ENCODE measurements at places on chromosomes 11 and 22. TPM values are rescaled to one million over a fixed set of nuclear protein-coding genes. Genes with fewer than 3 reads are reported as not detected.

Gene MYRF
- 0.47 TPM for total RNA-seq

Gene SSTR3
- 0.37 TPM for total RNA-seq

Gene LINC01488
- not detected for total RNA-seq

DNA sequence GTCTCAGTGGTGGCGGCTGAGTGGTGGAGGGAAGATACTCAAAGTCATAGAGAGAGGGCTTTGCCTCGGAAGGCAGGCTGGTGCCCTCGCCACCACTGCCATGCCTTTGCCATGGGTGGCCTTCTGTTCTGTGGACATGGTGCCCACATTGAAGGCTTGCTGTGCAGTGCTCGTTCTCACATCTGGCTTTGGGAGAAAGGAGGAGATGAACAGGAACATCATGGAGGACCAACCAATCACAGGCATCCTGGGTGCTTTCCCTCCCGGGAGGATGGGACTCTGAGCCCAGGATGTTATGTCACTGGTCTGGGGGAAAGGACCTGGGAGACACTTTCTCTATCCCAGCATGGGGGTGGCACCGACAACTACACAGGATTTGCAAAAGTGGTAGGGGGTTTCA lies 82.3 kb upstream of the NARS2 start:
- DNase-seq, result no peak

Gene LRRC32
- 3.2 TPM for total RNA-seq

Gene OR8G1
- not detected for total RNA-seq

DNA sequence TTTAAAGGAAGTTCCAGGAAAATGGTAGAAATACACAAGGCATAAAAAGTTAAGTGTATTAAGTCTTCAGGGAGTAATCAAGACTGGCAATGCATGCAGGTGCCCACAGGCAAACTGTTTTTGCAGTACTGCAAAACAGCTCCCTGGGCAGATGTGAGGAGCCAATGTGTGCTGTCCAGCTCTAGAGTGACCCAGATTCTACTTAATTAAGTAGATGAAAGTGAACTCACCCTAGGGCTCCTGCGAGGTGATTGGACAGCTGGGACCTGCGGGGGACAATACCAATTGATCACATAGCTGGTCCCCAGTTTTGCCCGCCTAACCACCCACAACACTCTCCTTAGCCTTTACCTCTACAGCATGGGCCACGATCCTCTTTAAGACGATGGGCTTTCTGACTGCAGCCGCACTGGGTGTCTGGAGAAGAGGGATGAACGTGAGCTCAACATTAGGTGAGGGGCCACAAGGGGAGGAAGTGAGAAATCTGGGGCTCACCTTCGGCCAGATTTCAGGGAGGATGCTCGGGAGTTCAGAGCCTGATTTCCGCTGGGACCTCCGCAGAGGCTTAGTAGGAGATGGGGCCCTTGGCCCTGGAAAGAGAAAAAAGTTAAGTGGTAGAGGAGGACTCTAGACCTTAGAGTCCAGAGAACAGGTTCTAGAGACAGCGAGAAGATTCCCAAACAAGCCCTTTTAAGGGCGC lies 556 bp downstream of the CDCA5 start:
- no peak for DNase-seq

DNA sequence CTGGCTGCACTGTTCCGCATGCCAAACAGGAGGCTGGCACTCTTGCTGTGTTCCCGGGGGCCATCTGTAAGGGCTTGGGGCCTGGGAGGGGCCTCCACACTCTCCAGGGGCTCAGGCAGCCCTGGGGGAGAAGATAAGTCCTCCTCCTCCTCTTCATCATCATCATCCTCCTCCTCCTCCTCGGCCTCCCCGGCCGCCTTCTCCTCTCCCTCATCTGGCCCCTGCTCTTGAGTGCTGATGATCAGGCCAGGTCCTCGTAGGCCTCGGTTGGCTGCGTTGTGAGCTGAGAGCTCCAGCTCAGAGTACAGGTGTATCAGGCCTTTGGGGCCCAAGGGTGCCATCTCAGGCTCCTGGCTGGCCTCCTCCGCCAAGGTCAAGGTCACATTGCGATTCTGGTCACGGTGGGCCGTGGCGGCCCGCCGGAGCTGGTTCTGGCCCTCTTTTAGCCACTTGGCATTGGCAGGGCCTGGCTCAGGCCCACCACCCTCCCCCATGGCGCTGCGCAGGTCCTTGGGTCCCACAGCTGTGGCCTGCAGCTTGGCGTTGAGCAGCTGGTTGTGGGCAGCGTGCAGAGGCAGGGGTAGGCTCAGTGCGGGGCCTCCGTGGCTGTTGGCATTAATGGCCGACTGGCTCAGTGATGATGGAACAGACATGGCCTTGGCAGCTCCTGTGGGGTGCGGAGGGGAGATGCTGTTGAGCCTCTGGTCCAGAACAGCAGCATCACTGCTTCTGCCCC lies 8.0 kb downstream of the APBB1 start:
- no peak for DNase-seq
